ENCODE measurements at places on chromosomes 12 and 14.

- DNase-seq, result no peak
Measured at GRCh38 chr12:16612647-16613046, 6.7 kb upstream of the LMO3 start.

GRCh38 chr14:39107591-39107996 is 4.6 kb upstream of the SEC23A start:
- DNase-seq, result peak; percentile 73

- no peak for DNase-seq
Measured at GRCh38 chr12:104570174-104570907, 113.6 kb downstream of the CHST11 start.

GRCh38 chr12:107320929-107321631 is 227.7 kb upstream of the CRY1 start:
- DNase-seq, result peak; percentile 19

- no peak for DNase-seq
Measured at GRCh38 chr12:86170051-86170450, 86.1 kb downstream of the MGAT4C start.

- no peak for DNase-seq
Measured at GRCh38 chr12:52149651-52150241, 42.1 kb downstream of the KRT80 start.

- DNase-seq, result no peak
Measured at GRCh38 chr14:79369359-79370332, 841.7 kb downstream of the DIO2 start.

DNA sequence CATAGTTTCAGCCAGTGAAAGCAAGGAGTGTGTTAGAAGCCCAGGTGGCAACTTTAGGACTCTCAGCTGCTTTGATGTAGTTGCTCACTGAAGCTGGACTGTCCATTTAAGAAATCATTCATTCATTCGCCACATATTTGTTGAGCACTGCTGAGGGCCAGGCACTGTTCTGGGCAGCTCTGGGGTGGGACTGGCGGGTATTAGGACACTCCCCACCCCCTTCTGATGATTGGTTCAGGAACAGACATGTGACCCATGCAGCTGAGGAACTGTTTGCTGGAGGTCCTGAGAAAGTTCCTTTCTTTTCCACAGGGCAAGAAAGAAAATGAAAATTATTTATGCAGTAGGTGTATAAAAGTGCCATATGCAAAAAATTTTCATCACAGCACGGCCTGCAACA is 70.3 kb upstream of the CHST11 start:
- no peak for DNase-seq

- no peak for DNase-seq
Measured at GRCh38 chr12:25957793-25958427, 572 bp upstream of the RASSF8 start.

- no peak for DNase-seq
Measured at GRCh38 chr14:38485026-38485425, 229.1 kb upstream of the CLEC14A start.

DNA sequence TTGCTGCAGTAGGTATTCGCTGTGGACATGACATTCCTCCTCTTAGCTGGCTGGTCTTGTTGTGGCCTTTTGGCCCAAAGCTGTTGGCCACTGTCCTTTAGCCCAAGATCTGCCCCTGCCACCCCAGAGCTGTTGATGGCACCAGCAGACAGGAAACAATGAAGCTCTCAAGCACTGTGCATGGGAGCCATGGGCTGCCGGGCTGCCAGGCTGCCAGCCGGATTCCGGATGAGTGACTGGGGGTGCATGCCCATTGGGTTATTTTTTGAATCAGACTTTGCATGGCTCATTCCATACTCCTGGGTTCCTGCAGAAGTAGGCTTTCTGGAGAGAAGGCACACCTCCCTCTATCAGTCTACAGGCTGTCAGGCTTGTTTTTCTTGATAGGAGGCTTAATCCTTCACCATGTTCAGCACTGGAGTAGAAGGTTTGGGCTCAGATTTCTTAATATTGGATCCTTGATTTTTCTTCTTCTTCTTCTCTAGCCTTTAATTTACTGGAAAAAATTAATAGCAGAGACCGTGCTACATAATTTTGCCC is 32.4 kb downstream of the MAX start:
- no peak for DNase-seq

DNA sequence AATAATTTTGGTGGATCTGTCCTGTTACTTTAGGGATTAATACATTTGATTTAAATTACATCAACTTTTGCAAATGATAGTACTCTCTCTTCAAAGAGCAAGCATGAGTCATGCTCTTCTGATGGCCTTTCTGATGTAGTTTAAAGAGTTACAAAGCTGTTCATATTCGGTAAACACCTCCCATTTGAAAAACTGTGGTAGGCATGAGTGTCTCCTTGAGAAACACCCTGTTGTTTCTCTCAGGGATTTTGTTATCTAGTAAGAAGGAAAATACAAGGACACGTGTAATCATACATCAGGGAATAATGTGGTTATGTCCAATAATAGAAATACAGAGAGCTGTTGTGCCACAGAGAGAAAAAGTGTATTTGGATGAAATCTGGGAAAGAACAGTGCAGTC is 53.3 kb upstream of the E2F7 start:
- no peak for DNase-seq

DNA sequence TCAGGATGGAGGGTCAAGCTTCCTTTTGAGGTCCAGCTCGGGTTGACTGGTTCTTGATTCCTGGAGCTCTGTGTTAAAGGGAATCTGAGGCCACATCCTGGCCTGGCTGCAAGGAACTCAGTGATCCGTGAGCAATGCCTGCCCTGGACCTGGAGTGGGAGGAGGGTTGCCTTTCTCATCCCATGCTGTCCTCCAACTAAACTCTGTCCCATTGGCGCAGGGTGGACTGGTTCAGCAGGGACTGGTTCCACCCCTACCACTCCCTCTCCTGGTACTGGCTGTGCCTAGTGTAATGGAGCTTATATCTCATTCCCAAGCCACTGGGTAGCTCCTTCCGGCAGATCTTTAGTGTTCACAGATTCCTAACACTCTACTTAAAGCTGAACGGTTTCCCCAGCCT is 3.9 kb upstream of the CMKLR1 start:
- no peak for DNase-seq

GRCh38 chr14:94132285-94132887 is 3.0 kb upstream of the IFI27L2 start:
- DNase-seq, result peak; percentile 75

DNA sequence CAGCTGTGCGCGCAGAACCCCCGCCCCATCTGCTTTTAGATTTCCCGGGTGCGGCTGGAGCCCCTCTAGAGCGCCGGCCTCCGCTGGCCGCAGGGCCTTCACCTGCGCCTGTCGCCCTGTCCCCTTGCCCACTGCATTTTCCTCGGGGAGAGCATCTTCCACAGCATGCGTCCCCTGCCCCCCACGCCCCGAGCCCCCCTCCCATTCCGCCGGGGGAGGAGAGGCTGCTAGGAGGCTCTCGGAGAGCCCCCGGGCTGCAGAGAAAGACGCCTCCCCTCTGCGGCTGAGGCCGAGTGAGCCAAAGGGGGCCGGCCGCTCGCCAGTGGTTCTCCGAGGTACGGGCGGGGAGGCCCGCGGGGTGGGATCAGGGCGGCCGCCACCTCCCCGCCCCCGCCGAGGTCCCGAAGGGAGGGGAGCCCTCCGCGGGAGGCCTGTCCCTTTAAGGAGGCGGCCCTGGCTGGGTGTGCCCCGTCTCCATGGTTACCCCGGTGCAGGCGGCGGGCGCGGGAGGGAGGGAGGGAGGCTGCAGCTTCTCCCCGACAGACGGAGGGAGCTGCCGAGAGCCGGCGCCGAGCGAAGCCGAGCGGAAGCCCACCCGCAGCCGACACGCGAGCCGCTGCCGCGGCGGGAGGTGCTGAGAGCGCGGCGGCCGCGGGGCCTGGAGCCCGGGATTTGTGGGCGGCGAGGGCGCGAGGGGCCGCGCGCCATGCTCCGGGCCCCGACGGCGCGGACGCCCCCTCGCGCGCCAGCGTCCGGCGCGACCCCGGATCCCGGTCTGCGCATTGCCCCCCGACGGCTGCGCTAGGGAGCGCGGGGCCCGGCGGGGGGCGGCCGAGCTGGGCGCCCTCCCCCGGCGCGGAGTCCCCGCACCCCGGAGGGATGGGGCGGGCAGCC is at the start of gene KCNH3:
TSS of gene KCNH3 (plus strand) at position 521 of the 894 bp plus-strand sequence. CDS start 387 bp downstream, outside the sequence.
- no peak for DNase-seq

GRCh38 chr12:100128512-100128908 is 14.2 kb downstream of the BLTP3B start:
- DNase-seq, result peak; percentile 47

DNA sequence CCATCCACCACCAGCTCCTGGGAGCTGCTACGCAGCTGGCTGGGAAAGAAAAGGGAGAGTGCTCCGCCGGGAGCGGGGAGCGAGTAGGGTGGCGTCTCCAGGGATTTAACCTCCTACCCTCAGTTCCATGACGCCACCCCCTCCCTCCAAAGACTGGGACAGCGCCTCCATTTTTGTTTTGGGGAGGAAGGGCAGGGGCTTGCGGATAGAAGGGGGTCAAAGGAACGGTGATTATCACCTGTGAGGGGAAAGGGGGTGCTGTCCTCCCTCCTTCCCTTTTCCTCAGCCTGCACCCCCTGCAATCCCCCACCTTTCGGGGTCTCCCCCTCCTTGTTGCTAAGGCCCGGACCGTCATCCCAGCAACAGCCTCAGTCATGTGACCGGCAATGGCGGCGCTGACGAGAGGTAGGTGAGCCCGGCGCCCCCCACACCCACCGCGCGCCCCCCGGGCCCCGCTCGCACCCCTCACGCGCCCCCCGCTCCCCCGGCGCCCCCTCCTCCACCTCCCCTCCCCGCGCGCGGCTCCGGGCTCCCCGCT is at the start of gene DTX3:
TSS of gene DTX3 (plus strand) at position 371 of the 538 bp plus-strand sequence. CDS start 1,694 bp downstream, outside the sequence.
- no peak for DNase-seq

DNA sequence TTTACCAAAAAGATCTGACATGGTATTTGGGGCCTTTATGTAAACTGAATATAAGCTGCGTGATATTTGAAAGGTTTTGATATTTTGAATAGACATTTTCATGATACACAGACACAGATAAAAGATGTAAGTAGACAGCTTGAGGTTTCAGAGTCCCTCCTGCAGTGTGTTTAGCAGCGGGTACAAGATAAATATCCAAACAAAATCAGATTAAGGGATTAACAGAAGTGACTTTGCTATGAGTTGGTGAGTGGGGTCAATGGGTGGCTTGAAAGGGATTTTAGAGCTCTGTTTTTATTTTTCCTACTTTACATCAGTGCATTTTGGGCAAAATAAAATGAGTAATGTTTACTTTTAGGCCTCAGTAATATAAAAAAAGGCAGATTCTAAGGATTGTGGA is 84.1 kb downstream of the IGF1 start:
- no peak for DNase-seq

Data from AML-193 (cell line).